AG20443 (cell line): ENCODE measurements at places on chromosomes 13 and 19.
A peak's percentile ranks its signal among the peaks of the same experiment; 100 is the strongest.

DNA sequence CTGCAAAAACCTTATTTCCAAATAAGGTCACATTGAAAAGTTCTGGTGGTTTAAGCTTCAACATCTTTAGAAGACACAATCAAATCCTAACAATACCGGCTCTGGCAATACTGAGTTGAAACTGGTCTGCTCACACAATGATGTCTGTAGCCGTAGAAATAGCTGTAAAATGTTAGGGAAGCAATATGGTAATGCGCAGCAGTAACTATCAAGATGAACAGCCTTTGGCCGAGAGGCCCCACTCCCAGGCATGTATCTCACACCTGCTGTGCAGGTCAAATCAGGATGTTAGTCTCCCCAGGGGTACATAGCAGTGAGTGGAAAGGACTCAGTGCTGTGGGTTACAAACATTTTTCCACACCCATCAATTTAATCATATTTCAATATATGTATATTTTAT, 207.1 kb downstream of the KATNAL1 start:
- DNase-seq, result no peak

DNA sequence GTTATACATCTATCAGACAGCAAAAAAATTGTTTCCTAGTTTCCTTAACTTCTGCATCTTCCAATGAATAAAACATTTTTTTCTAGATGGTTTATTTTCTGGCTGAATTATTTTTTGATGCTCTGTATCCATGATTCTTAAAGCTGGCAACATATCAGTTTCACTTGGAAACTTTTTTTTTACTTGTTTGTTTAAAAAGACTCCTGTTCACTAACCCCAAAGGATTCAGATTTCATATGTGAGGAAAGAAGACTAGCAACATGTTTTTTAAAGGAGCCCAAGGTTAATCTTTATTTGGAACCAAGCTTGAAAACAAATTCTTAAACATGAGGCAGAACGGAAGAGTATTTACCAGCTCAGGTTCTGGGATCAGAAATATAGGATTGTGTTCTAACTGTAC, 632.3 kb downstream of the SLITRK6 start:
- DNase-seq, result no peak

DNA sequence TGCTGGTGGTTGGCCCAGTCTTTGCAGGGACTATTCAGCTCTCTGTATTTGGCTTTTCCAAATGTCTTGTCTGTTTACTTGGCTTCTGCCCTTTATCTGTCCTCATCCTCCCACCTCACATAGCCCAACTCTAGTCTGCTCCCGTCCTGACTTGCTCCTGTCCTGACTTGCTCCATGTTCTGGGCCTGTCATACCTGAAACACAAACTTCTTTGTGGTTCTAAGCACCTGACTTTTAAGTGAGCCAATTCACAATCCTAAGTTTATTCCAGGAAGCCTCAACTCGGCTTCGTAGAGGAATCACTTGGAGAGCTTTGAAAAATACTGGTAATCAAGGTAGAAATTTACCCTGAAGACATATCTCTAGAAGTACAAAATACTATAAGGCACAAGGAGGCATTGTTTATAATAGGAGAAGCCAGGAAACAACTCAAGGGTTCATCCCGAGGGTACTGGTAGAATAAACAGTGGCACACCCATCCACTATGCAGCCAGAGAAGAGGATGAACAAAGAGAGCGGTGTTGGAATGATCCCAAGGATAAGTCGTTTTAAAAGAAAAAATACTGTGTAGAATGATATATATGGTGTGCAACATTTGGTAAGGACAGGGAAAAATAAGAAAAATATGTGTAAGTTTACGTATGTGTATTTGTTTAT, 284.5 kb downstream of the FGF14 start:
- no peak for DNase-seq

DNA sequence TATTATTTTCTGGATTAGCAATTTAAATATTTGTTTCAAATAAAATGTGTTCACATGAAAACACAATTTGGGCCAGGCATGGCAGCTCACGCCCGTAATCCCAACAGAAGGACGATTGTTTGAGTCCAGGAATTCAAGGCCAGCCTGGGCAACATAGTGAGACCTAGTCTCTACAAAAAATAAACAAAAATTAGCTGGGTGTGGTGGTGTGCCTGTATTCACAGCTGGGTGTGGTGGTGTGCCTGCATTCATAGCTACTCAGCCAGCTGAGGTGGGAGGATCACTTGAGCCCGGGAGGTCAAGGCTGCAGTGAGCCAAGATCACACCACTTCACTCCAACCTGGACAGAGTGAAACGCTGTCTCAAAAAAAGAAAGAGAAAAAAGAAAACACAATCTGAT, 46.4 kb downstream of the KPNA3 start:
- DNase-seq, result no peak

- DNase-seq, result no peak
These were observed 202.9 kb downstream of the SUCLA2 start for GRCh38 chr13:47798194-47798593.

DNA sequence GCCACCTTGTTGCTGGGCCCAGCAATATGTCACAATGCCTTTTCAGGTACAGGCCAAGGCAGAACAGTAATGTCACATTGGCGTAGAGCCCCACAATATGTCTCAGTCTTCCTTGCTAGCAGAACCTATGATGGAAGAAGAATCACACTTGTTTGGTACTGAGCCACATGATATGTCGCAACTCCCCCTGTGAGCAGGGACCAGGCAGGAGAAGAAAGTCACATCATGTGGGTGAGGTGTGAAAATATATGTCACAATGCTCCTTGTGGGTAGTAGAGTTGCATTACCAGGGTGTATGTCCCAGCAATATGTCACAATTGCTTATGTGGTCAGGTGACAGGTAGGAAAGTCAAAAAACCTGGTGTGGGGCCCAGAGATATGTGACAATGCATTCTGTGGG, 7.1 kb upstream of the ZNF91 start:
- DNase-seq, result no peak

- peak; percentile 96 for DNase-seq
These were observed at the start of gene ZNF415 for GRCh38 chr19:53132141-53132991. ZNF415 (minus strand) TSS chr19:53132910; CDS start chr19:53122676, 10,234 bp downstream.

DNA sequence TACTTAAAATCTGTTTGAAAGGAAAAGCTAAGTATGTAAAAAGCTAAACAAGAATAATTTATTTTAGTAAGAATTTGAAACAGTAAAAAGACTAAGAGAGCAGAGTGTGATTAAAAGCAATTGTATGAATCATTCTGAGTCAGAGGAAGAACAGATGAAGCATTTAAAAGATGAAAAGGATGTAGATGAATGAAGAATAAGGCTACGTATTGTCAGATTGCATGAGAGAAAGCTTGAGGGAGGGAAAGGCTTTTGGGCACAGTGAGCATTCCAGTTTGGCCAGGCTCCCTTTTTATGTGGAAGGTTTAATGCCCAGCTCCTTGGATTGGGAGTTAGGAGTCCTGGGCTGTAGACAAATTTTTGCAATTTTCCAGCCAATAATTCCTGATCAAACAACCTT, 117.7 kb downstream of the FREM2 start:
- no peak for DNase-seq

- DNase-seq, result no peak
These were observed 79.9 kb downstream of the ZNF431 start for GRCh38 chr19:21221693-21222092.
